ENCODE measurements at places on chromosomes 1 and 21. TPM values are rescaled to one million over a fixed set of nuclear protein-coding genes. Genes with fewer than 3 reads are reported as not detected.

Gene ALX3
- not detected for total RNA-seq

Gene SH2D5
- 1.6 TPM for total RNA-seq

DNA sequence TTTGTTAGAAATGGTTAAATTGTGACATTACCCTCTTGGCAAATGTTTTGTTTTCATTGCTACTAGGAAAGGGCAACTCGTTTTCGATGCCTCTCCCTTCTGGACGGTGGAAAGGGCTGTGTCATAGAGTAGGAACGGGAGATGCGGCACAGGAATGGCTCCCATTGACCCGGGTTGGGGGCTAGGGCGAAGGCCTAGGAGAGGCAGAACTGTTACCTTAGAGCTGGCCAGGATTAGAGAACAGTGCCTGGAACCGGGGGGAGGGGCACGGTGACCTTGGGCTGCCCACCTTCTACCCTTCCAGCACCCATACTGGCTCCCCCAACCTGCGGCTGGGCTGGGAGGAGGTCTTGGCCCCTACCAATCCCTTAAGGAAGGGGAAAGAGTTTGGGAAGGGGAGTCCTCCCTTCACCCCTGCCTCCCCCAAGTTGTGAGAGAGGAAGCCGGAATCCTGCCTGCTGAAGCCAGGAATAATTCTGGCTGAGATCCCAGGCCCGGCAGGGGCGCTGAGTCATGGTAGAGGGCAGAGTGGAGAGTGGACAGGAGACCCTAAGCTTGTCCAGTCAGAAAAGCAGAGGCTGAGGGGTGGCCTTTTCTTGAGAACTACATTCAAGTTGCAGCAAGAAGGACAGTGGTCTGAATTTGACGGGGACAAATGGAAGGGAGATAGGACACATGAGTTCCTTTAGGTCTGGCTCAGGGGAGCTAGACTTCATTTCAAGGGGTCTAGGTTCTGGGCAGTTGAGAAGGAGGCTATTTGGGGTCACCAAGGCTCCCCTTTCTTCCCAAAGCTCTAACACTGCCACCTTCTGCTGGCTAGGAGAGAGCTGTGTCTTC, 8.2 kb downstream of the LMNA start:
- peak; percentile 90 for DNase-seq

DNA sequence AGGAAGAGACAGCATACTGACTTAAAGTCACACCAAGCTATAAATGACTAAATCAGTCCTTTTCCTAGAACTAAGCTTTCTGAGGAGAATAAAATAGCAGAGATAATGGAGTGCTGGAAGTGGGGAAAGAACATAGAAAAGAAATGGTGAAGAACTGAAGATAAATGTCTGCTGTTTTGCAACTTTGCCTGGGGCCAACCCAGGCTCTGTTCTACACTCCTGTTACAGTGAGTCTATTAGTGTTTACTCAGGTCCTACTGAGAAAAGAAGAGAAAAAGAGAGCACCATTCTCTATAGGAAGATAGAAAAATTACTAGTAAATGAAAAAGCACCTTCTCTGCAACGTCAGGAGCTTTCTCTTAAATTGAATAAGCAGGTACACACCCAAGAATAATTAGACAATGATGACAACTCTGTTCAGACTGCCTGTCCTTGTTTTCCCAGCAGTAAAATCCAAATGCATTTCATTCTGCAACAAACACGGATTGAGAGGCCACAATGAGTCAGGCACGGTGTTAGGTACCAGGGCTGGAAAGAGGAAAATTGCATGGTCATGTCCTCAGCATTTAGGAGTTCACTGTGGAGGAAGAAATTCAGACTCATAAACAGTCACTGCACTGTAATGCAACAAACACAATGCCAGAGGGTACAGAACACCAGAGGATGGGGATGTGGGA, 139.4 kb upstream of the CAMK1G start:
- no peak for DNase-seq

GRCh38 chr1:27428316-27429028, 36.0 kb downstream of the GPR3 start:
- peak; percentile 40 for DNase-seq

- peak; percentile 84 for DNase-seq
Measured at GRCh38 chr1:182786223-182786994, 3.2 kb upstream of the NPL start.

Gene MMP23B
- total RNA-seq, result 35.2 TPM

DNA sequence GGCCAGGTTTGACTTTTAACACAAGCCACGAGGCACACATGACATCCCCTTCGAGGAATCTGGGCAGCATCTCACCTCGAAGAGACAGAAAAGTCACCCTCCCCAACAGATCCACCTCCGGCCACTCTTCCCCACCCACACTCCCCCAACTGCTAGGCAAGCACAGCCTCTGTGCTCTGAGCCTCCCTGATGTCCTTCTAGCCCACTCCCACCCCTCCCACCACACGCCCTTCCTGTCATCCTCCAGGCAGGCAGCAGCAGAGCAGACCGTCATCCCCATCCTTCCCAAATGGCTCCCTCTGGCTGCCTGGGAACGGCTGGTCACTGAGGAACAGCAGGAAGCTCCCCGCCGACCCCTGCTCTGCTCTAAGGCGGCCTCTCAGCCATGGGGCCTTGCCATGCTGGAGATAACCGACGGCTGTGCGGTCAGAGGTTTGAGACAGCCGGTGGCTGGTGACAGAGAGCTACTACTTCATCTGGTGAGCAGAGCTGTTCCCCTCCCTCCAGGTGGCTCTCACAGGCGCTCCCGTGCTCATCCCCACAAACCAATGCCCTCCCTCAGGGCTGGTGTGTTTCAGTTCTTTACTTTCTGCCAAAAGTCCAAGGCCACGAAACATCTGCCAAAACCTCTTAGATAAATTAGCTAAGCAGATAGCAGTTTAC, 25.6 kb downstream of the NPHP4 start:
- no peak for DNase-seq

DNA sequence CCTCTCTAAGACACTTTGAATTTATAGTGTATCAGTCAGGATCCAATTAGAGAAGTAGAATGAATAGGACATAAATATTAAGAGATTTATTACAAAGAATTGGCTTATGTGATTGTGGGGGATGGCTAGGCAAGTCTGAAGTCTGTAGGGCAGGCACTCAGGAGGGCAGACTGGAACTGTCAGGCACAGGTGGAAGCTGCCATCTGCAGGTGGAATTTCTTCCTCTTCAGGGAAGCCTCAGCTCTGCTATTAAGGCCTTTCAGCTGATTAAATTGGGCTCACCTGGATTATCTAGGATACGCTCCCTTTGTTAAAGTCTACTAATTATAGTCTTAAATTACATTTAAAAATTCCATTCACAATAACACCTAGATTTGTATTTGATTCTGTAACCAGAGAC, 92.0 kb upstream of the HAO2 start:
- no peak for DNase-seq

GRCh38 chr1:176897350-176898236, 266.9 kb downstream of the ASTN1 start:
- peak; percentile 71 for DNase-seq

Gene WNT9A
- 0.99 TPM for total RNA-seq

GRCh38 chr1:53567851-53568250, 108.7 kb downstream of the DMRTB1 start:
- no peak for DNase-seq

GRCh38 chr1:232952514-232953499, 2.4 kb downstream of the NTPCR start:
- peak; percentile 45 for DNase-seq

DNA sequence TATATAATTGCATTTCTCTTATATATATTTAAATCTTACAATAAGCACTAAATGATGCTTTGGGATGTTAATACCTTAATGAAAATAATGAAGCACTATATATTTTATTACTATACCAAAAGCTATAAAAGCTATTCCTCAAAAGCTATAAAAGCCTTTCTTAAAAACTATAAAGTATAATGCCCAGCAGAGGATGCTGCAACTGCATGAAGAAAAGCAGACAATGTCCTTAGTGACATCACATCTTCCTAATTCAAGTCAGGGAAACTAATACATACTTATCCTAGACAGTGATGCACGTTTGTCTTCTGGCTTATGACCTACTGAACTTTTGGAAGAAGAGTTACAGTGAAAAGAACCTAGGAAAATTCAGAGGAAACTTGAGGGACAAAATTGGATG, 13.6 kb upstream of the C1orf185 start:
- peak; percentile 41 for DNase-seq

Gene CFAP141
- not detected for total RNA-seq

Gene CRYAA
- not detected for total RNA-seq

DNA sequence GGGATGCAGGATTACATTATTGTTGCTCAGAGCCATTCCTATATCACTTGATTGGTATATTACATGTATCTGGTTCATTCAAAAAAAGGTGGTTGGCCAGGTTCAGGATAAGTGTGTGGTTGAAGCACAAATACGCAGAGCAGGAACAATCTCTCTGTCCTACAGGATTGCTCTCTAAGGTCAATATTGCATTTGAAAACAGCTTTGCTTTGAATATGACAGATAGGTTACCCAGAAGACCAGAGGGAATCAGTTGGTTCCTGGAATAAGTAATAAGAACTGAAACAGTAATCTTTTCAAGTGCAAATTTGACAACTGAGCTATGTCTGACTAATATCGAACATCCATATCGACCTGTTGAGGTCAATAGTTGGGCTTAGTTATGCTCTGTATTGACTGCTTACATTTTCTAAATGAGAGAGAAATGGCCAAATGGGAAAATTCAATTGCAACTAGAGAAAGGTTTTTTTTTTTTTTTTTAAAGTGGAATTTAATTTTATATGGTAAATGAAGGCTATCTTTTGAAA, 176.8 kb downstream of the ATP6V1G3 start:
- no peak for DNase-seq

Gene FCRL2
- not detected for total RNA-seq

Gene GUCA2B
- total RNA-seq, result not detected

DNA sequence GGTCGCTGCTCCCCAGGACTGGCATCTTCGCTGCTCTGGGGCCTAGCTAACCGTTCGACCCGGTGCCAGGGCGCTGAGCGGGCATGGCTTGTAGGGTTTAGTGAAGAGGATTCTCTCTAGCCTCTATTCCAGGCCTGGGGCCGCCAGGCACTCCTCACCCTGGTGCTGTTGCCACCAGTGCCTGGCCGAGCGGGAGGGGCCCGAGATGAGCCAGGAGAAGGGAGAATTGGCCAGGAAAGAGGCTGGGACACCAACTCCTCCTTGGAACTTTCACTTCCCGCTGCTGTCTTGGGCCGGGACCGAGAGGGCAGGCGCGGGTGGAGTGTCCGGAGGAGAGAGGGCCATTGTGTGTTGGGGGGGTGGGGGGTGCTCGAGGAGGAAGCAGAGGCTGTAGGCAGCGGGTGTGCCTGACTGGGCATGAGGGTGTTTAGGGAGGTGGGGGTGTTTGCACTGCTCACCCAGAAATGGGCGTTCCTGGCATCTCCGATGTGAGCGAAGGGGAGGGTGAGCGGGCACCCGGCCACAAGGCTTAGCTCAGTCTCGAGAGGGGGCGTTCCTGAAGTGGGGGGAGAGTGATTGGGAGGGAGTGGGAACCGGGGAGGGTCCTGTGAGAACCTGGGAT, 772 bp downstream of the ADAM15 start:
- DNase-seq, result peak; percentile 22

DNA sequence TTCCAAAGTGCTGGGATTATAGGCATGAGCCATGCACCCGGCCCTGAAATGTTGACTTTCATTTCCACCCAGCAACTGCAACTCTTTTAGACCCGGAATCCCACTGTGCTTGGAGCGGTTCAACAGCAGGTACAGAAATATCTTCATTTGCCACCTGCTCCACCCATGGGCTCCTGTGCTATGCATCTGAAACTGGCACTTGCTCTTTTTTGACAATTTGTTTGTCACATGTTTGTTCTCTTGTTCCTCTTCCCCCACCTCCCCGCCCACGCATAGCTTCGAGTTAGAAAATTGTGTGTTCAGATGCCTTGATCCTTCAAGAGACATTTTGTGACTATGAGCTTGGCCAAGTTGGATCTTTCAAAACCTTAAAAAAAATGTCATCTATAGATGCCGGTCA, 2.4 kb upstream of the IFNLR1 start:
- no peak for DNase-seq

DNA sequence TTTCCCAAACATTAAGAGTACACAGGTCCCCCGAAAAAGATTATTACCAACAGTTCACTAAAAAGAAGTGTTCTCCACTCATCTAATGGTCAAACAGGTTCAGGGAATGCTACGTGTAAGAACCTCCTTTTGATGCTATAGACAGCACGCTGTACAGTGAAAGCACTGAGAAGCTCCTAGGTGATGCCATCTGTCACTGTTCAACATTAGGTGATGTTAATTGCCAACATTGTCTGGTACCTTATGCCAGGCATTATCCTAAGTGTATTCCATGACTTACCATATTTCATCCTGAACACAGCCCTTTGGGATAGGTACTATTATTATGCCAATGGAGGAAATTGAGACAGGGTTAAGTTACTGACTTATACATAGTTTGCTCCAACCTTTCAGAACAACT, 82.1 kb downstream of the DAB1 start:
- no peak for DNase-seq

- peak; percentile 52 for DNase-seq
Measured at GRCh38 chr1:230137337-230137815, 70.3 kb downstream of the GALNT2 start.

DNA sequence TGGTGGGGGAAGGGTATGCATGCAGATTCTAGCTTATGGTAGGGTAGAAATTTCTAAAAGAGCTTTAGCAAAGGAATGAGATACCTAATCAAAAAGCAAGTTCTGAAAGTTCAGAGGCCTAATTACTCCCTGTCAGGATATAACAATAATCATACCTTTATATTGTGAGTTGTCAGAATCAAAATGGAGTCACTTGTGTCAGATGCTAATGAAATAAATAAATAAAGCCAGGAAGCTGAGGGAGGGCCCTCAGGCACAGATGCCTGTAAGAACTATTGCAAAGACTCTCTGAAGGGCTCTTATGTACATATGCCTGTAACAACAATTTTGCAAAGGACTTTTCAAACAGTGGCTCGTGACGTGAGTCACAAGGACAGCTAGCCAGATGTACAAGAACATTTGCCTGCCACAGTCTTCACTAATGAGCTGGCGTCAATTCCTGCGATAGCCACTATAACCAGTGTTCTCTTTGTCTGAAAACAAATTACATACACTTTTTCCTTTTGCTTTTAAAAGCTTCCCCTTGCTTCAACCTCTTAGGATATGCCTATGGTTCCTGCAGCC, 27.4 kb upstream of the DNASE2B start:
- DNase-seq, result no peak

DNA sequence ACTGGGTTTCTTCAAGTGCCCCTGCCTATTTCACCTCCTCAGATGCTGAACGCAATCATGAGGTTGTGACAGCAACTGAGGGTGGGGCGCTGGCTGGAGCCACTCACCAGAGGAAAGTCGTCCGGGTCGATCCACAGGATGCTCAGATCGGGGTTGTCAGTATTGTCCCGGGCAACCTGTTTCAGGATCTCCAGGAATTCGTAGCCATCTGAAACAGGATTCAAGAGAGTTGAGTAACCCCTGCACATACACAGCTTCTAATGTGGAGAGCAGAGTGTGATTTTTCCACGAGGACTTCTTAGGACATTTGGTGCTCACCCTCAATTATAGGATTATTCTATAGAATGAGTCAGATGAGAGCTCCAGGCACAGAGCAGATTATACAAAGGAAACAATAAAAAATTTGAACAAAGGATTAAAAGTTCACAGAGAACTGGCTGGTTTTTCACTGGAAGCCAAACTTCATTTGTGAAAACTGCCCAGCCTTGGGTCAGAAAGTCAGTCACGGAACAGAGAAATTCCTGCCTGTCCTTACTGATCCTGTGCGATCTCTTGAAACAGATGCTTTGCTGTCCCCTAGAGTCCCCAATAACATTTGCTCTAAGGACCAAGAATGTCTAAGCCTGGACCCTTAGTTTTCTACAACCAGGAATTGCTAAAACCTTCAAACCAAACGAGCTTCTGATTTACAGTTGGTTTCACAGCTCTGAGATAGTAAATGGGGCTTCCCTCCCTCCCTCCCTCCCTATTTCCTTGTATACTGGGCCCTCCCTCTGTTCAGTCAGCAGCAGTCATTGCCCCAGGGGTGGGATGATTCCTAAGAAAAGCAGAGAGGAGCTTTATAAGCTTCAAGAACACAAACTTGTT, 63.2 kb downstream of the CASQ2 start:
- no peak for DNase-seq
